NCI-H1092 (cell line): ENCODE measurements at places on chromosomes 3 and 15.

GRCh38 chr3:187066228-187066995 lies 72.9 kb downstream of the RPL39L start:
- no peak for DNase-seq

GRCh38 chr3:36482256-36482655 lies 102.0 kb downstream of the STAC start:
- no peak for DNase-seq

- DNase-seq, result no peak
These were observed 69.2 kb upstream of the ICE2 start for GRCh38 chr15:60548101-60548500.

GRCh38 chr3:37115446-37115845 lies 58.9 kb downstream of the LRRFIP2 start:
- no peak for DNase-seq

GRCh38 chr15:85570336-85570735 lies 189.9 kb downstream of the AKAP13 start:
- no peak for DNase-seq

DNA sequence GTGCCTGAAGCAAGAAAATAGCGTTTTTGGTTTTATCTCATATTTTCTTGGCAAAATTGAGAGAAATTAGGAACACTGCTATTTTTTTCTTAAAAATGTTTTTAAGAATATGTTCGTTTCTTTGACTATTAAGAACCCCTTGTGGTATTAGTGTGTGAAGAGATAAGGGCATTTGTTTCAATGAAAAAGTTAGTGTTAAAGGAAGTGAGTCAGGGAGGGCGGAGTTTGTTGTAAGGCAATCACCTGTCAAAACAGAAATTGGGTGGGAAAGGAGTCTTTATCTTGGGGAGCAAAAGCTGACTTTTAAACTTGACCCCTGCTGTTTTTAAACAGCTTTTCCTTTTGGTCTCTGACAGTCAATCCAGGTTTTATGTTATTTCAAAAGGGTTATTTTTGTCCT lies 4.2 kb downstream of the RAP2B start:
- DNase-seq, result no peak

- DNase-seq, result no peak
These were observed 856.5 kb upstream of the ARPP21 start for GRCh38 chr3:34782871-34783270.

- DNase-seq, result no peak
These were observed 86.6 kb downstream of the CHRD start for GRCh38 chr3:184466413-184466960.

DNA sequence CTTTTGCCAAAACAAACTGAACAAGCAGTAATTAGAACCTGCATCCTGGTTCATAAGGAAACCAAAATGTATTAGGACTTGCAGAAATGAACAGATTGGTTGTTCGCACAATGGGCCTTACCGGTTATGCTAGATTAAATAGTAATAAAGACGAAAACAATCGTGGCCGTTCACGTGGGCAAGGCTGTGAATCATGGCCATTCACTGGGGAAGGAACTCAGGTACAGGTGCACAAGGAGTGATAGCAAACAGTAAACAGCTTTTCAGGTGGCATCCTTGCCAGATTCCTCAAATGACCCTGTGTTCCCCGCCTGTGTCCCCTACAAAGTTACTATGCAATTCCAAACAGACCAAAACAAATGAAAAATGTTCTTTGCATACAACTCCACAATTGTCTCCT lies 8.2 kb downstream of the LRIG1 start:
- no peak for DNase-seq

- no peak for DNase-seq
These were observed 95.8 kb upstream of the KLF13 start for GRCh38 chr15:31230630-31231485.

DNA sequence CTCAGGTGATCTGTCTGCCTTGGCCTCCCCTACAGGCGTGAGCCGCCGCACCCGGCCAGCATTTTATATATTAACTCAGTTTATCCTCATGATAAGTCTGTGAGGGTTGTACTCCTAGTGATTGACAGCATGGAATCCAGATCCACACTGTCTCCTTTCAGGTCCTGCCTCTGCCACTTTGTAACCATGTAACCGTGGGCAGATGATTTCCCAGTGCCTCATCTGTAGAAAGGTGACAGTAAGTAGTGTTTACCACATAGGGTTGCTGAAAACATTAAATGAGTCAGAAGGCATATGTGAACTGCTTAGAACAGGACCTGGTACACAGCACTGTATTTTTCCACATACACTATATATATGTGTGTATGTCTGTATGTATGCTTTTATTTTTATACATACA lies 2.4 kb downstream of the FYTTD1 start:
- DNase-seq, result no peak

- DNase-seq, result no peak
These were observed 118.7 kb downstream of the PPM1L start for GRCh38 chr3:160874736-160875135.

DNA sequence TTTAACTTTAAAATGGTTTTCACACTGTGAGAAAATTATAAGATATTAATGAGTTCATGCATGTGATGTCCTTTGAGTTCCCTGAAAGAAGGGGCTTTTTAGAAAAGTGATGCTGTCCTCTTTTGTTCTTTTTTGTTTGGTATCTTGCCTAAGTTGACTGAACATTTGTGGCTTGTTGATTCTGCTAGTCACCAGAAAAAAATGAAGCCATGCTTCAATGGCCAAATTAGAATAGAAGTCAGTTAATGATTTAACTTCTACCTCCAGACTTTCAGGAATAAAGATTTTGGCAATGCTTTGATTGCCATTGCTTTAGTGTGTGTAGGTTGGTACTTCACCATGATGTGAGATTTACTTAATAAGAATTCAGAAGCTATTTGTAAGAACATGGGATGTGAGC lies 260.6 kb upstream of the NECTIN3 start:
- no peak for DNase-seq

DNA sequence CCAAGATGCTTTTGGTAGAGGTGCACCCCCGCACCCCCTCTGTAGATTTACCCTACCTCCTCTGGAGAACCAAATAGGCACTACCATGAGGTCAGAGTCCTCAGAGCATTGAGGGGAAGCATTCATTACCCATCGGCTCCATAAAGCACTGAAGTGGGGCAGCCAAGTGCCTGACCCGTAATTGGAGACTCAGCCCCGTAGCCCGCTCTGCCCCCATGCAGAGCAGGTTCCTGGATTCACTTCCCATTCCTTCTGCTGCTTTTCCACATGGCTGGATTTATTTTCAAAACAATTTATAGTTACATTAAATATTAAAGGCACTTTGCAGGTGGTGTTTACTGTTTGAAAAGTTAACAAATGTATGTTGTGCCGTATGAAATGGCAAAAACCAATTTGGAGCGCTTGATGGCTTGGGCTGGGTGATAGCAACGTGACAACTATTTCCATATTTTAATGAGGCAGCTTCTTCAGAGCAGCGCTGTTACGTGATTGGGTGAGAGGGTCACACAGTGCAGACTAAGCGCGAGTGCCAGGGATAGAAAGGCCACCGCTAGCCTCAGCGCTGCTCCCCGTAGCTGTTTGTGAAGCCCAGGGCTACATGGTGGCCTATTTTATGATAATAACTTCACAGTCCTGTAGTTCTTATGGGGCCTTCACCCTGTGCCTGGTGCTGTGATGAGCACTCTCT lies 373.8 kb upstream of the PROK2 start:
- peak; percentile 40 for DNase-seq

GRCh38 chr15:32704395-32704981 lies 13.3 kb upstream of the GREM1 start:
- DNase-seq, result peak; percentile 3

DNA sequence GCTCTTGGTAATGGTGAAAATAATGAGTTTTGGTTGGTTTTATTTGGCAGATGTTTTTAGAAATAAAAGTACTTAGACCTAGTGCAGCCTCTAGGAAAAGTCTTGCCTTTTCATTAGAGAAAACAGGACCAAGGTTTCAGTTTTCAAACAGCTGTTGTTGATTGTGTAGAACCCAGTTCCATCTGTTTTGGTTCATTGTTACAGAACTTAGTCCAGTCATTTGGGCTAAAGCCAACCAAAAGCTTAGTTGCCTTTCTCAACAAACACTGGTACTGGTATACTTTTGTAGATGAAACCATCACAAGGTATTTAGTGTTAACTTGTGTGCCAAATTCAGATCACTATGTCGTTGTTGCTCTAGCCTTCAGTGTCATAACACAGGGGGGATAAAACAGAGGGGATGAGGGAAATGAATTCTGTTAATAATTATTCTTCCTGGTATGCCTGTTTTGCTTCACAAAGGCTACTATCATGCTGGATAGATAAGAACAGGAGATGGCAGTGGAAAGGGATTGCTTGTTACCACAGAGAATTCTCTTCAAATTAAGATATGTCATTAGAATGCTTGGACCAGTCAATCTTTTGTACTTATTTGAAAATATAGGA lies 12.6 kb upstream of the APH1B start:
- no peak for DNase-seq

GRCh38 chr15:75065851-75066509 lies 42.6 kb downstream of the PPCDC start:
- no peak for DNase-seq

DNA sequence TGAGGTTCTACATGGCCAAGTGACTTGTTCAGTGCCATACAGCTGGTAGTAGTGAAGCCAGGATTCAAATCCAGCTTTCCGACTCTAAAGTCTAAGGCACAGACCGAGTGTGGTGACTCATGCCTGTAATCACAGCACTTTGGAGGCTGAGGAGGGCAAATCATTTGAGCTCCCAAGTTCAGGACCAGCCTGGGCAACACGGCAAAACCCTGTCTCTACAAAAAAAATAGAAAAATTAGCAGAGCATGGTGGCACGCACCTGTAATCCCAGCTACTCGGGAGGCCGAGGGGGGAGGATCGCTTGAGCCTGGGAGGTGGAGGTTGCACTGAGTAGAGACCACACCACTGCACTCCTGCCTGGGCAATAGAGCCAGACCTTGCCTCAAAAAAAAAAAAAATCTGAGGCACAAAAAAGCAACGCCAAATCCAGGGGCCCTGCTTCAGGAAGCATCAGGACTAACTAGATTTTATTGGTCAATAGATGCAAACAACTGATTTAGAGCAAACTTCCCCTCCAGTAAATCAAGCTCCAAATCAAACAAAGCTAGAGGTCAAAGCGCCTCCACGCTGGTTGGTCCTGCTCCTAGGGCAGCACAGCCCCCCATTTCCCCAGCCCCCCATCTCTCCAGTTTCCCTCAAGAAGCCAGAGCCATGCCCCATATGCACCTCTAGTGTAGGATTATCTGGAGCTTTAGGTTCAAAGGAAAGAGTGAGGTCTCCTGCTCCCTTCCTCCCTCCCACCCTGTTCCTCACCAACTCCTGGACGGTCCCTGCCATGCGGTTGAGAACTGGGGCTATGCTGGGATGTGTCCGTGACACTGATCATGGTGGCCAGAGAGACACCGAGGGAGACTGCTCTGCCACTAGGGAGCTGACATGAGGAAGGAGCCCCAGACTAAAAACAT lies 2.9 kb upstream of the TNK2 start:
- no peak for DNase-seq
